ENCODE measurements at places on chromosomes 4 and X.
A peak's percentile ranks its signal among the peaks of the same experiment; 100 is the strongest.

GRCh38 chrX:2620576-2620975, 70.5 kb upstream of the CD99 start:
- no peak for DNase-seq

- no peak for DNase-seq
Measured at GRCh38 chrX:9957743-9958142, 9.4 kb upstream of the CLDN34 start.

DNA sequence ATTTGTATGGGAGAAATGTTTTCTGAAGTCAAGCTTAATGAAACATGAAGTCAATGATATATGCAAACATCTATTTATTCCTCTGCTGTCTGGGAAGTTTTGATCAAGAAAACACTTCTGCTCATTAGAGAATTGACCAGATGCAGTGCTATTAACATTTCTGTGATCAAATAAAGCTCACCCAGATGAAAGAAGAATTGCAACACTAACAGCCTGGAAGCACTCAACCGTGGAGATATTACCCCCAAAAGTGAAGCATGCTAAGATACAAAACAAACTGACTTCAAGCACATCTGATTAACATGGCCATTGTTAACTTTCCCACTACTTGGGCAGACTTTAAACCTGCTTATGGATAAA, 73.7 kb upstream of the GUCY1A1 start:
- no peak for DNase-seq

DNA sequence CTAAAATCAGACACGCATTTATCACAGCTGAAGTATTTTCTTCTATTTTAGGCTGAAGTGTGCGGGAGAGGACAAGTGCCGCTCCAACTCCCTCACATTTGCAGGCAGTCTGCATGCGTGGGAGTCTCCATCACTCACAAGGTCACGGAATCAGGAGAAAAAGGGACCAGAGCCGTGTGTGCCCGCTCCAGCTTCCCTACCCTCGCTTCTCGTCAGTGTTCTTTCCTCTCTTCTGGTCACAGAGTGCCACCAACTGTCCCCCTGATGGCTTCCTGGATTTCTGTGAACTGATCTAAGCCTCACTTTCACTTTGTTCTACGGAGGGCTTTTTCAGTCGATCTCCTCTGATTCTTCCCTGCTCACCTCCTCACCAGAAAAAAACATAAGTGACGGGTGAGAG, 407.4 kb upstream of the AADAT start:
- no peak for DNase-seq

- DNase-seq = no peak
Measured at GRCh38 chr4:85607624-85608023, 132.7 kb downstream of the ARHGAP24 start.

GRCh38 chr4:90443231-90443630, 316.0 kb downstream of the CCSER1 start:
- DNase-seq = no peak

- DNase-seq = no peak
Measured at GRCh38 chr4:8905773-8906667, 34.4 kb upstream of the HMX1 start.

- no peak for DNase-seq
Measured at GRCh38 chrX:106899841-106900240, 3.3 kb downstream of the RIPPLY1 start.

DNA sequence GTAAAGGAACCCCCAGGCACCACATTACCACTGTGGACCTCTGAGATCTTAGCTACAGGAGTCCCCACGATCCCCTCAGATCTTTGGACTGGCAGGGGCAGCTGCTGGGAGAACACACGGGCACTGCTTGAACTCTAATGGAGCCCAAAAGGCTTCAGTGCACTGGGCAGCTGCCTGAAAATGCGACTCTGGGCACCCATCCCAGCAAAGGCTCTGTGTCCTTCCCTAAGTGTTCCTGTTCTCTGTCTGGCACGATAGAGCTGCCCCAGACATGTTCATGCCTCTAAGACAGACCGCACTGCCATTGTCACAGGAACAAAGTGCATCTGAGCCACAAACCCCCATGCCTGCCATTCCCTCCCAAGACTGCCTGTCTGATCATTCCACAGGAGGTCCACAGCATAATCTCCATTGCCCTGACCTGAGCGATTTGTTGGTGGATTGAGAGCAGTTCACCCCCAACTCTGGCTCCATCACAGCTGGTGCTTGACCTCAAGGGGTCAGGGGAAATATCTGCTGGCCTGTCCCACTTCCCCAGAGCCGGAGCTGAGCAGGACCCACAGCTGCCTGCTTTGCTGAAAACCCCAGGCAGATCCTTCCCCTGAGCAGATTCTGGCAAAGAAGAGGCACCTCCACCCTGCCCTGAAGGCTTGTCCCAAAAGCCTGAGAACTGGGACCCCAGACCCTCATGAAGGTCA, 436.0 kb upstream of the INTU start:
- DNase-seq = no peak

GRCh38 chr4:184644553-184645307, 4.5 kb downstream of the CASP3 start:
- no peak for DNase-seq

DNA sequence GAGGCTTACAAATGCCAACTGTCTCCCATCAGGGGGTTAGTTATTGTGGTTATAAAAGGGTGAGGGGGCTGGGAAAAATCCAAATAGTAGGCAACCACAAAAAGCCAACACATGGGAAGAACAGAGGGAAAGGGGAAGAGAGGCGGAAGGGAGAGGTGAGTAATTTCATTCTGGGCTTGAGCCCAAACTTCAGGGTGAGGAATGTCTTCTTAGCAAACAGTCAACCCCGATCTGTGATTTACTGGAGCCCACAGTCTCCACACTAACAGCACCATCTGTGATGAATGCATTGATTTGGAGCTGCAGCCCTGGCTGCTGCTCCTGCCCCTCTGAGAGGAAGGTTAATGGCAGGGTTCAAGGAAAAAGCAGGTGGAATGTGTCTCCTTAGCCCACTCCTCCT, 162.2 kb upstream of the GPR101 start:
- peak; percentile 1 for DNase-seq

- no peak for DNase-seq
Measured at GRCh38 chr4:126838941-126839679, 793.6 kb upstream of the INTU start.

GRCh38 chrX:133985164-133985966, at the start of gene GPC3:
TSS of gene GPC3 (minus strand) at chrX:133985594.
- no peak for DNase-seq

DNA sequence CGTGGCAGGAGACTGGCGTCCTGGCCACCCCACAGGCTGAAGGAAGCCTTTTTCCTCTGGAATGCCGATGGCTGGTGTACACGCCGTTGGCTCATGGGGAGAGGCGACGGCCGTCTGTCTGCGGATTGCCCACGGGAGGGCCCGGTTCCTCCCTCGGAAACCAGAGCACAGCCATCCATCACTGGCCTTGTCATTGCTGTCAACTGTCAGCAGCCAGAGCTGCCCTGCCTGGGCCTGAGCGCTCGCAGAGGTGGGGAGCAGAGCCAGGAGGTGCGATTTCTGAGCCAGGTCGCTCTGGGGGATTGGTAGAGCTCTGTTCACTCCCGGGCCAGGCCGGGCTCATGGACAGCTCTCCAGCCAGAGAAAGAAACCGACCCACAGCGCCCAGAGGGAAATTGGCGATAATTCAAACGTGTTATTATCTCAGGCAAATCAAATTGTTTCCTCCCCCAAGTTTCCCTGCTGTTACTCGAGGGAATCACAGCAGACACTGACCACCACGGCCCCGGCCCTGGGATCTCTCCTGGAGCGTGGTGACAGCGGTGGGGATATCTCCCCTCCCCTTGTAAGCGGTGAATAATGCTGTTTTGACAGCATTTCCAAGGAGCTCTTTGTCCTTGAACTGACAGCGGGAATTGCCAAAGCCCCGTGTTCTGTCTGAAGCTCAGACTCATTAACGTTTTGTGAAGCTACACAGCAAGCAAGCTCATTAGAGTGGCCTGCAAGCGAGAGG, 220.9 kb upstream of the PSAPL1 start:
- no peak for DNase-seq

- DNase-seq = no peak
Measured at GRCh38 chr4:40553995-40554394, 75.7 kb downstream of the RBM47 start.

GRCh38 chr4:152807294-152807829, 27.6 kb downstream of the ARFIP1 start:
- no peak for DNase-seq

DNA sequence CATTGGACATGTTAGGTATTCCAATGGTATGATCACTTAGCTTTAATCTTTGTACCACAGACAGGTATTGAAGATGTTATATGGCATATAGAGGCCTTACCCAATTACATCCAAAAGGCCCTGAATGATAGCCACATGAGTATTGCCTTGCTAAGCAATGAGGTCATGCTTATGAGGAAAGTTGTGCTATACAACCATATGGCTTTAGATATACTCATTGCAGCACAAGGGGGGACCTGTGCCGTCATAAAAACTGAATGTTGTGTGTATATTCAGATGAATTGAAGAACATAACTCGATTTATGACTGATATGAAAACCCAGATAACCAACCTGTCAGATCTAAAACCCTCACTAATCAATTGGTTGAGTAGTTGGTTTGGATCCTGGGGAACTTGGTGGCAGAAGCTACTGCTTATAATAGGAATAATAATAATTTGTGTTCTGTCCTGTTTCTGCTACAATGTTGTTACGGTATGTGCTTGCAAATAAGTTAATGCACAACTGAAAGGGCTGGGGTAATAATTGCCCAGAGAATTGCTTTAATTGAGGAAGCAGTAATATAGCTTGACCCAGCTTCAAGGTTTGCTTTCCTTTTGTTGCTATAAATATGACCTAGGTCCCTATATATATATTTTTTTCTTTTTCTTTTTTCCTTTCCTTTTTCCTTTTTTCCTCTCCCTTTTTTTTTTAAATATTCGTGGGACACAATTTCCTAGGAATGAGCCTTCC, 21.5 kb upstream of the CSTF2 start:
- no peak for DNase-seq

- DNase-seq = peak; percentile 31
Measured at GRCh38 chr4:169663831-169664230, 43.5 kb downstream of the CLCN3 start.

DNA sequence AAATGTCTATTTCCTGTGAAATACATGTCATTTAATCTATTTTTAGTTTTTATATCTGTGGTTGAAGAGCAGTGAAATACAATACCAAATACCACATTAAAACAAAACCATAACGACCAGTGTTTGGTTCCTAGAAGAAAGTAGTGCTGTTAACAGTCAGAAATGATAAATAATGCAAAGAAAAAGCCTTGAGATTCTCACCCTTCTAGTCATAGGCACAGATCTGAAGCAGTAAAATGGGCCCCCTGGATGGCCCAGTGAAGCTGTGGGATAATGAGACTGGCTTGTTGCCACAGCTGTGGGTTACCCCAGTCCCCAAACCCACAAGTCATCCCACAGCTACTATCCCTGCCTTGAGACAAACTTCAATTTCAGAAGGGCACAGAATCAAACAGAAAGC, 137.3 kb upstream of the RPL34 start:
- DNase-seq = no peak

DNA sequence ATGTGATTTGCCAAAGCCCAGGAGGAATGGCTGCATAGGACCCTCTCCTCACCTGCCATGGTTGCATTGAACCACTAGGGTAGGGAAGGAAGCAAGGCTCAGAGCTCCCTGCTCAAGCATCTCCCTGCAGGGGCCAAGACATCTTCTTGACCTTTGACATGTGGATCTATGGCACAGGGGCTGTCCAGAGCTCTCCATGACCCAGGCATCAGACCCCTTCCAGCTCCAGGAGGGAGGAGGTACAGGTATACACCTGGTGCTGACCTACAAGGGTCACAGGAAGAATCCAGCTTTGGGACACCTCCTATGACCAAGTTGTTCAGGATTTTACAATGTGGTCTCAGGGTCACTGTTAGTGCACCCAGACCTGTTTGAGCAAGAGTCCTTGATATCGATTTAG, 23.2 kb upstream of the ASMTL start:
- no peak for DNase-seq

- DNase-seq = no peak
Measured at GRCh38 chr4:183352546-183352945, 30.3 kb upstream of the CLDN24 start.

DNA sequence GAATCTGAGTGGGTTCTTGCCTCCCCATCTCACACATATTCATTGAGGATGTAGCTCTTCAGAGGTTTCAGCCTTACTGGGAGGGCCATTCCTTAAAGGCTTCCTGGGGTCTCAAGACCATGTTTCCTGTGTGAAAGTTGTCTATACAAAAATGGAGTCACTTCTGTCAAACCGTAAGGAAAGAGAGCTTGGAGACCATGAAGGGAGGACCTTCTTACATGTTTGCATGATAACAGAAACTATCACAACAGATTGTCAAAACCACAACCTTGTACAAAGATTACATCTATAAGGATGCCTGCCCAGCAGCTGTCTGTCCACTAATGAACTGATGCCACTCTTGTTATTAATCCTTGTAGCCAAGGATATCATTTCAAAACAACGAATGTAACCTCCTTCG, 139.3 kb downstream of the PDE5A start:
- DNase-seq = no peak

GRCh38 chr4:83282049-83282535, 2.5 kb downstream of the COQ2 start:
- no peak for DNase-seq

DNA sequence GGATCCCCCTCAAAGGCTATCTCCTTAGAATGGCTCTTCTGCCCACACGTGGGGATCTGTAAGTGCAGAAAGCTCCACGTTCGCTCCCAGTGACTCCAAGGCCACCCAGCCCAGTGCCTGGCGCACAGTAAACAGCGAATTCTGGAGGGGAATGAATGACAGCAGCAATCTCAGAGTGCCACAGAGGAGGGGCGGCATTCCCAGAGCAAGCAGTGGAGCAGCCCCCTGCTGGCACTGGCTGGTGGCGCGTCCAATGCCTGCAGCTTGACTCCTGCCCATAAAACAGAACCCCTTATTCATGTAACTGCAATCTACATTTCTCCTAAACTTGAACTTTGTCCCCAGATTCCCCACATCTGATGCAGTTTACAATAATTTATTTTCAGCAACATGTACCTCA, 6.9 kb upstream of the HELT start:
- DNase-seq = no peak

DNA sequence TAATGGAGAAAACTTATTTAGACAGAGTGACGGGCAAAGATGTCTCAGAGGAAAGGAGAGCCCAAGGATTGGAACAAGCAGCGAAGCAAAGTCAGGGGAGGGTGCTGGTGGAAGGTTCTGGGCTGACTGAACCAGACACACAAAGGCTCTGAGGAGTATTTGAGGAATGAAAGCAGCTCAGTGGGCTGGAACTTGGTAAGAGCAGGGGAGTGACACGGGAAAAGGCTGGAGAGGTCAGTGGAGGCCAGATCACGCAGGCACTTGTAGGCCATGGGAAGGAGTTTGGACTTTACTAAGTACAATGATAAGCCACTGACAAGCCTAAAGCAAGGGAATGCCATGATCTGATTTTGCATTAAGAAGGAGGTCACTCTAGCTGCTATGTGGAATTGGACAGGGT, 71.4 kb downstream of the TSC22D3 start:
- no peak for DNase-seq

- DNase-seq = no peak
Measured at GRCh38 chrX:139429913-139430312, 100.6 kb upstream of the F9 start.

GRCh38 chrX:123962006-123962467, 531 bp downstream of the STAG2 start:
- no peak for DNase-seq

Measured in non-pigmented ciliary epithelial cell (primary cell).